CD8-positive, alpha-beta memory T cell (primary cell): ENCODE measurements at places on chromosomes 12 and 14.

DNA sequence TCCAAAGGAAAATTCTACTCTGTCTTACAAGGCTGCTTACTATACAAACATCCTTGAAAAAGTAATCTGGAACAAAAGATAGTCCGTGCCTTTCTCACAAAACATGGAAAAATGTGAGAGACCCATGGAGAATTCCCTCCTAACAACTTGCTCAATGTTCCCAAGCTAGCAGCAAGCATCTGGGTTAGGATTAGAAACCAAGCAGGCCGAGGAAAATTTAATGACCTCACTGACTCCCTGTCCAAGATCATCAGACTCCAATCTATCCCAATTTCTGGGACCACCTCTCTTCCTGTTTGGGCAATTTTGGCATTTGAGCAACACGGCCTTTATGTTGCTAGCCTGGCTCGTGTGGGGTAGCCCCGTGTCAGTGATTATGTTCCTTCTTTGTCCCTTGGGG is 18.1 kb upstream of the GSG1 start:
- no peak for DNase-seq

- no peak for DNase-seq
Observed at GRCh38 chr12:113844495-113845210, 121.5 kb downstream of the RBM19 start.

- DNase-seq = no peak
Observed at GRCh38 chr12:6896846-6897435, 7.7 kb upstream of the LRRC23 start.

- no peak for DNase-seq
Observed at GRCh38 chr14:20757965-20758364, 10.2 kb upstream of the EDDM3B start.

- no peak for DNase-seq
Observed at GRCh38 chr14:79580906-79581305, 630.4 kb downstream of the DIO2 start.

- DNase-seq = no peak
Observed at GRCh38 chr12:46282829-46283228, 14.0 kb upstream of the SLC38A1 start.

GRCh38 chr12:52245259-52245961 is 12.4 kb downstream of the KRT7 start:
- DNase-seq = no peak

DNA sequence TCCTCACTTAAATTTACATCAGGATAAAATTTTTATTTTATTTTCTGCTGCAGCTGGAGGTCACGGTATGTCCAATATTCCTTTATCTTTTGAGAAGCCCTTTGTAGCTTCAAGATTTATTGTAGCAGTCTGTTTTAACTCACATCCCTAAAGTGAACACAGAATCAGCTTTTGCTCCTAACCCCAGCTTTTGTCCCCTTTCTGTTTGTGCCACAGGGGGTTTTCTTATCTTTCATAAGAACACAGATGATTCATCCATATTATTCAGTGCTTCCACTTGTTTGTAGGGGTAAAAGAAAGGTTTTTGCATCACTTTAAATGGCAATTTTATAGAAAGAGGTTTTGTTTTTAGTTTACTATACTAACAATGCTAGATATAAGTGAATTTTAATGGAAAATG is 21.8 kb upstream of the PIK3C2G start:
- DNase-seq = no peak

GRCh38 chr12:6124411-6125309 is at the start of gene VWF:
TSS of gene VWF (minus strand) at chr12:6124670. CDS start at chr12:6123196, 1,474 bp downstream.
- no peak for DNase-seq

DNA sequence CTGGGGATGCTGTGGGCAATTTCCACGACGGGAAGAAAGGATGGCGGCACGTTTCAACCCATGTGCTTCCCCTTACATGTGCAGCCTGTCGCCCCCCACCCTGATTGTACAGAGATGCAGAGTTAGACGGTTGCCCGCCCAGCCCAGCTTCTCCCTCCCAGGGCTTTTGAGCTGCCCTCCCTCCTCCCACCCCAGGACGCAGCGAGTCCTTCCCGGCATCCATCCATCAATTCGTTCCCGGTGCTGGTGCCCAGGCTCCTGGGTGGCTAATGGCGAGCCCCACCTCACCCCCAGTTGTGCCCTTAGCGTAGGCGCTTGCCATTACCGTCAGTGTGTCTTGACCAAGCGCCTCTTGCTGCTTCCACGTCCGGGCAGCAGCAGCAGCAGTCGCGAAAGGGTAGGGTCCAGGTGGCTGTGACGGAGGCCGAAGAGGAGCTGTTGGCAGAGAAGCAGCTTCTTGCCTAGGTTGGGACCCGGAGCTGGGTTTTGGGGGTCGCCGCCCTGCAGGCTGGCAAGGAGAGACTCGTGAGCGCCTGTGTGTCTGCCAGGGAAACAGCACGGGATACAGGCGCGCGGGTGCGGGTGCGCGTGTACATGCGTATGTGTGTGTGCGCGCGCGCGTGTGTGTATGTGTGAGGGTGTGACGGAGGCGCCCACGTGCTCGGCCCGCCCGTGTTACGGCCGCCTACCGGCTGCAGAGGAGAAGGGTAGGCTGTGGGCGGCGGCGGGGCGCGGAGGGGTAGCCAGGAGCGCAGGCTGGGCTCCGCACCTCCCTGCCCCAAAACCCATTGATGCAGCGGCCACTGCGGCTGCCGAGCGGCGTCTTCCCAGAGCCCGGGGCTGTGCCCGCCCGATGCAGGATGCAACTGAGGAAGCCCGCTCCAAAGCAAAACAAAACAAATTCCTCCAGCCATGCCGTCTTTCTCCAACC is at the start of gene SLC6A15:
Gene SLC6A15 (minus strand): TSS at position 602 of the 931 bp plus-strand sequence. CDS start 20,679 bp downstream, outside the sequence.
- DNase-seq = no peak

DNA sequence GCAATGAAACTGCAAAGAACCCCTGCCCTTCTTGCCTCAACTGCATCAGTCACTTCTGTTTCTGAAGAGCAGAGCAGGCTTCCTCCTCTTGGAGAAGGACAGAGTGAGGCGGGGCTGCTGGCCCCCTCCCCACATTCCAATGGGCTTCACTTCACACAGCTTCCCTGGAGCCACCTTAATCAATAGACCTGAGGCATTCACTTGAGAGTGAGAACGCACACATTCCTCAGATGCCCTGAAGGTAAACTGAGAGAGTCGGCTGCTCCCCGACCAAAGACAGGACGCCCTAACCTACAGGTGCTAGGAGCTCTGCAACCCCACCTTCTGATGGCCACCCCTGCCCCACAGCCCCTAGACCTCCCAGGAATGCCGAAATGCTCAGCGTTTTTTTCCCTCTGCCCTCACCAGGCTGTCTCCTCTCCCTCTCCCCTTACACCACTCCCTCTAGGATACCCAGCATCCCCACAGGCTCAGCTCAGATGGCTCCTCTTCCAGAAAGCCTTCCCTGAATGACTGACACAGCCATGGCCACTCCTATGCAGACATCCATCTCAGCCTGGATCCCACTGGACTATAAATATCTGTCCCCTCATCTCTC is 31.1 kb downstream of the SYNE3 start:
- DNase-seq = no peak

DNA sequence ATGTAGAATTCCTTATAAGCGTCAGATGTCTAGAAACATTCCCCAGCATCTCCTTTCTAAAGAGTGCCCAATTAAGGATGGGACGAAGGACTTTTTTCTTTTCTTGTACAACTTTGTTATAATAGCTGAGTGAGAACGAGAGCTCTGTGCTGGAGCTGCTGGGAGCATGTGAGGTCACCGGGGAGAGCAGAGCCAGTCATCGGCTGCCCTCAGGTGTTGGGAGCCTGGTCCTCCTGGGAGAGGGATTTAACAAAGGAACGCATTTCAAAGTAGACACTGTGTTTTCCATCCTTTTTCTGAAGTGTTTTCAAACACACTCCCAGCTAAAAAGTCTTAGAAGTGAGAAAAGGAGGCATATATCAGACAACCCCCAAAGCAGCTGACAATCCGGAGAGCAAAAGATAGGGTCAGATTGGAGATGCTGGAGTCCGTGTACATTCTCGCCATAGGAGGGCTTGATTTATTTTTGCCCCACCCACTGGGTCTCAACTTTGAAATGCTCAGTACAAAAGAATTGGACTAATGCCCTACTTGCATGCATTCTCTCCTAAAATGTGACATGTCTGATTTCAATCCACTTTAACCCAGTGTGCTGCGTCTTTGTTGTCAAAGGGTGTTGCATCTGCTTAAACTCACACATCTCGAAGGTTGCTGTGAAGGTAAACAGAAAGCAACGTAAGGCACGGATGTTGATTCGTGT is 50.8 kb upstream of the PIWIL1 start:
- no peak for DNase-seq

DNA sequence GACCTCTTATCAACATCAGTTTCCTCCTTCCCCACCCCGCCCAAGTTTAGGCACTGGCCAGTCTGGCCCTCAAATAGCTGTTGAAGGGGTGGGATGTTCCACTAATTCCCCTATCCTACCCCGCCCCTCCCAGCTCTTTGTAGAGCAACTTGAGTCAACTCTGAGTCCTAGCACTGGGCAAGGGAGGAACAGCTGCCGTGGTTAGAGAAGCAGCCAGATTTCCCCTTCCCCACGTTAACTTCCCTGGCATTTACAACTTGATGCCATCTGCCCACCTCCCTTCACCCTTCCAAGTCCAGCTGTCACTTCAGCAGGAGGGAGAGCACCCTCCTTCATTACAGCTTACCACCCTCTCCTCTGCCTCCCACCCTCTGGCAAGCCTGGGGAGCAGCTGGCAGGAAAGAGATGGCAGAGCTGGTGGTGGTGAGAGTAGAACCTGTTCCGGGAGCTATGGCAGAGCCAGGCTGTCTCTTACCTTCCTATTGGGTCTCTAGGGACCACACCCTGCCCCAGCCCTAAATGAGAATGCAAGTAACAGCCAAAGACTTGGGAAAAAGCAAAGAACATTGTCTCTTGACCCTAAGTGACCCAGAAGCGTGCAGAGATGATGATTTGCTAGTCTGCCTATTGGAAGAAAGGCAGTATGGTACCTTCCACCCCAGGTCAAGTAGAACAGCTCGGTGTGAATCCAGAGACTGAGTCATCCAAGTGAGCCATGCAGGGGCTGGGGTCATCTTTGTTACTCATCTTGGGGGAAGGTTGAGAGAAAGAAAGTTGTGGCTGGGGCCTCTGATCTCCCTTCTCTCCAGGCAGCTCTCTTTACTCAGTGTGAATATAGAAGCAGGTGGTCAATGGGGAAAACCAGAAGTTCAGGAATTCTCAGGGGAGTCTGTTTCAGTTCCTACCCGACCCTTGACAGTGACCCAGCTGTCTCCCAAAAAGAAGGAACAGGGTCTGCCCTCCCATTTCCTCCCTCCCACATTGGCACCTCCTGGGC is 1.5 kb downstream of the BLOC1S1 start:
- DNase-seq = no peak

- DNase-seq = no peak
Observed at GRCh38 chr12:5688226-5688625, 256.3 kb downstream of the NTF3 start.

DNA sequence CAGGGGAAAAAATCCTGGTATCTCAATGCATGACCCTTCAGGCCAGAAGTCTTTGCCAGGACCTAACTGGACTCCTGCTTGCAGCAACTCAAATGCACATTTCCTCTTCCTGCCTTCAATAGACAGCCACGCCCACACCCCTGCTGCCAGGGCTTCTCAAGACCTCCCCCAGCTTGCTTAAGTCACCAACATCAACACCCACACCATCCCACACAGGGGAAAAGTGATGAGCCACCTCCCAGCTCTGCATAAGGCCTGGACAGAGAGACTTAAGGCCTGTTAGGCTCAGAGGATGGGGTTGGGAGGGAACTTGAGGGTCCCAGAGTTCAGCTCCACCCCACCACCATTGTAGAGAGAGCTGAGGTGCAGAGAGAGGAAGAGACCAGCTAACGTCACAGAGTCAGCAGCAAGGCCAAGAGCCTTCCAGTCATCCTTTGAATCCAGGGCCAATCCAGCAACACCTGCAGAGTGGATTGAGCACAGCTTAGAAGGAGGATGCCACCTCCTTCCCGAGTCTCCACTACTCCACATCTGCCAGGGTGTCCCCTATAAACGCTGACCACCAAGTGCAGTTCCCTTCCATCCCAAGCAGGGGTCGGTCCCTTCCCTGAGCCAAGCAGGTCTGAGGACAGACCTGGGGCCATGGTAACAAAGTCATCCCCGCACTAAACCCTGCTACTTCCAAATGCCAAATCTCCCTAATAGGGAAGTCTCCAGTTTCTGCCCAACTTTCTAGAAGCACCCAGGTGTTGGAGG is 50.0 kb downstream of the KDM2B start:
- DNase-seq = peak; percentile 65

DNA sequence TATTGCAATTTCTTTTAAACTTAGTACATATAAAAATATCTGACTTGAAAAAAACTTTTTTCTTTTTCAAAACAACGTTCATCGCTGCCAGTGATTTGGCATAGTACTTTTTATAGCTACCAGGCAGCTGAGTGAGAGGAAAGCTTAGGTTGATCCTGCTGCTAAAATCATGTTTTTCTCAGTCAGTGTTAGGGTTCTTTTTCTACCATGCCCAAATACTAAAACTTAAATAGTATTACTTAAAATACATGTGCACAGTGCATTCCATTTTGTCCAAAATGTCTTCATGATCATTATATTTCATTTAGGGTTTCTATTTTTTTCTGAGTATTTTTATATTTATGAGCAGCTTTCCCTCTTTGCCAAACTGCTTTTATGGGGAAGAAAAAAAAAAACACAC is 123.8 kb downstream of the PDZRN4 start:
- no peak for DNase-seq

- DNase-seq = no peak
Observed at GRCh38 chr14:64826845-64827244, 52.9 kb downstream of the SPTB start.

- no peak for DNase-seq
Observed at GRCh38 chr12:120470150-120470784, 719 bp upstream of the SRSF9 start.

DNA sequence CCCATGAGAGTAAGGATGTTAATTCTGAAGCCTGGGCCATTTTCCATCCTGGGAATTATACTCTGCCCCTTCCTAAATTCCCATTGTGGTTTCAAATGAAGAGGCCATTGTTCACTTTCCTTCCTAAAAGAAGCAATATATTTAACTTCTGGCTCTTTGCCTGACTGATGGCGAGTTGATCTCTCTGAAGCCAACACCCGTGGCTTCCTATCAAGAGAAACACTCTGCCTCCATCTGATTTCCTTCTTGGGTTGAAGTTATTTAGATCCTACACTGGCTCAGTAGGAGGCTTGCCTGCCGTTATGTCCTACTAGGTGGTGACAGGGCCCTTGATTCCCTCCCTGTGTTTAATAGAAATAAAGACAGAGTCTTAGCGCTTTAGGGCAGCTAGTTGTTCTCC is 97.4 kb downstream of the PRKCH start:
- DNase-seq = no peak

DNA sequence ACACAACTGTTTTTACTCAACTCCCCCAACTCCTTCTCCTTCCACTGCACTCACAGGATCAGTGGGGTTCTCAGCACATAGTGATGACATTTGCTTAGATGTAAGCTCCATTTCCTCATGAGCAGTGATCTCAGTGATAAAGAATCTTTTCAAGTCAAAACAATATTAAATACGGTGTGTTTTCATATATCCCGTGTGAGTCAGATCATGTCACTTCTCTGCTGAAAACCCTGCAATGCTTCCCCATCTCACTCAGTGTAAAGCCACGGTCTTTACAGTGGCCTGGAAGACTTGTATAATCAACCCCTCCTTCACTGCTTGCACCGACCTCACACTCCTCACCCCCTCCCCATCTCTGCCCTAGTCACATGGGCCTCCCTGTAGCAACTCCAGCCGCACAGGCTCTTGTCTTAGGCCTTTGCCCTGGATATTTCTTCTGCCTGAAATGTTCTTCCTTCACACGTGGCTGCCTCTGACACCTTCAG is 149.7 kb upstream of the ARHGAP5 start:
- DNase-seq = no peak
